Left ventricle myocardium inferior (tissue), 1 donor: ENCODE measurements at places on chromosomes 11 and 22. TPM values are rescaled to one million over a fixed set of nuclear protein-coding genes. Genes with fewer than 3 reads are reported as not detected.

GRCh38 chr11:70663815-70664214, 265.5 kb downstream of the CTTN start:
- DNase-seq = no peak
- peaks cover 17% of the 10 kb centered on the region for H3K4me1 ChIP-seq
- no peaks in the 10 kb centered on the region for H3K36me3 ChIP-seq
- H3K27ac ChIP-seq = no peak overlapping the region

DNA sequence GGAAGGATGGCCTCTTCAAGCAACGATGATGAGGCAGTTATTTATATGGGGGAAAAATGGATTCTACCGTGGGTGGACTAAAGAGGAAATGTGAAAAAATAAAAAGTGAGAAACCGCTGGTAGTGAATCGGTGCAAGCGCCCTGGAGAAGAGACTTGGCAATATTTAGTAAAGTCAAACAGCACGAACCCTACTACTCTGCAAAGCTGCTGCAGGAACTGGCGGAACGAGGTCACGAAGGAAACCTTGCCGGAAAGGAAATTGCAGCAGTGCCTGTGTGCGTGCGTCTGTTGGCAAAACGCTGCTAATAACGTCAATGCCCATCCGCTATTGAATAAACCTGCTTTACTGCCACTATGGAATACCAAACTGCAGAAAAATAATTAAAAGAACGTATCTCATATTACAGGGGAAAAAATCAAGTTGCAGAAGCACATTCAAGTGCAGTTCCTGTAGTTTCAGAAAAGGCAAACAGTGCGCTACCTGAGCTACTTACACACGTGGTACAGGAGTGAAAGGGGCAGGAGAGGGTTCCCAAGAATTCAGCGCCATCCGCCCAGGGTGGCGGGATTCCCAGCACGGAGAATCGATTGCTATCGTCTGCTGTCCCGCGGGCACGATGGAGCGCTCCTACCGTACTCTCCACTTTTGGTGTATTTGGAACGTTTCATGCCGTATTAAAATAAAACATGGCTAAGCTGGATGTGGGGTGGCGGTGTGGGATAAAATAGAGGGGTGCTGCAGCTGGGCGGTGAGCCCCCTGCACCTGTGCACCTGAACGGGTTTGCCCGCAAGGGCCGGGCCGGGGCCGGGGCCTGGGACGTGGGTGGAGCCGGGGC, 585 bp upstream of the NADSYN1 start:
- DNase-seq = peak; percentile 42
- peak overlapping the region; percentile 97 for H3K4me3 ChIP-seq
- H3K27me3 ChIP-seq = no peaks in the 10 kb centered on the region
- peak overlapping the region; percentile 85 for H3K27ac ChIP-seq

DNA sequence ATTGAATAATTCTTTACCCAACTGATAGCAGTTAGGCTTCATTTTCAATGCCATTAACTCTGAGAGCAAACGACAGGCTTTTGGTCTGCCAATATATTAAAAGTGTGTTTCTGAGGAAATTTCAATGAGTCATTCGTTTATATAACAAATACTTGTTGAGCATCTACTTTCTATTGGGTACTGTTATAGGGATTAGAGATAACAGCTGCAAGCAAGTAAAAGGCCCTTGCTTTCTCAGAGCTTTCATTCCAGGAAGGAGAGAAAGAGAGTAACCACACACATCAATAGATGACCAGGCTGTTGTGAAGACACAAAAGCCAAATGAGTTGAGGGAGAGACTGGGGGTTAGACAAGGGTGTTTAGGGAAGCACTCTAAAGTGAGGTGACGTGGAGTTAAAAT, 35.7 kb downstream of the CD44 start:
- peaks cover 28% of the 10 kb centered on the region for H3K4me1 ChIP-seq
- H3K36me3 ChIP-seq = peaks cover 9% of the 10 kb centered on the region
- DNase-seq = no peak
- H3K4me3 ChIP-seq = no peak overlapping the region

Gene TST
- total RNA-seq = 39.8 TPM

GRCh38 chr11:10628508-10629236, 60.2 kb upstream of the LYVE1 start:
- H3K4me3 ChIP-seq = no peak overlapping the region
- no peak overlapping the region for H3K27ac ChIP-seq
- DNase-seq = no peak
- no peaks in the 10 kb centered on the region for H3K36me3 ChIP-seq
- H3K4me1 ChIP-seq = no peaks in the 10 kb centered on the region

Gene ASRGL1
- total RNA-seq = 4.6 TPM

Gene ASCL2
- not detected for total RNA-seq
